ENCODE measurements at places on chromosomes 12 and 14.

GRCh38 chr12:111636209-111636945 lies 37.3 kb upstream of the ATXN2 start:
- DNase-seq, result no peak

- DNase-seq, result no peak
Observed at GRCh38 chr12:42744539-42745182, 155.1 kb upstream of the PRICKLE1 start.

- no peak for DNase-seq
Observed at GRCh38 chr12:112870267-112870980, 36.3 kb upstream of the OAS1 start.

DNA sequence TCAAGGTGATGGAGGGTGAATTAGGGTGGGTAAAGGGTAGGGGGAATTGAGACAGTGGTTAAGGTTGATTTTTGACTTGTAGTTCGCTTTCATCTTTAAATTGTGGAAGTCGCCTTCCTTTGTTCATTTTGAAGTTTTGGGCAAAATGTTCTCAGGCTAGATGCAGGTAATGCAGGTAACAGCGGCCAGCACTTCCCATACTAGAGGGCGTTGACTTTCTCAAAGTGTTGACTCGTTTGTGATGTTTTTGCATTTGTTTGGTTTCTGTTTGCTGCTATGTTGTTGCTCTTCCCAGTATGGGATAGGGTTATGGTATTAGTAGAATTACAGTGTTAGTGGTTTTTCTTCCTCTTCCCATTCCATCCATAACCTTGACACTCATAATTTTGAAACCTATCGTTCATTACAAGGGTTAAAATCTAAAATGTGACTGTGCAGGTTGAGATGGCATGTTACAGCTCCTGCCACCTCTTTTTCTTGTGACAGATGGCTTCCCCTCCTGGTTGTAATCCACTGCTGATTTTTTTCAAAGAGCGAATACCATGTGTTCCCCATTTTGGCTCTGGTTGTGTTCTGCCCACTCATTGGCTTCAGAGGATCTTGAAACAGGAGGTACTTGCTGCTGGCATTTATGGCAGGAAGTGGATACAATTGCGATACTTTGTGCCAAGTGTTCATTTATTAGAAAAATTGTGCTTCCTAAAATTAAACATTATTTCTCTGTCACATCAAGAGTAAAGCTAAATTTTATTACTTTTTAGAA lies 57.1 kb downstream of the ERC1 start:
- no peak for DNase-seq

DNA sequence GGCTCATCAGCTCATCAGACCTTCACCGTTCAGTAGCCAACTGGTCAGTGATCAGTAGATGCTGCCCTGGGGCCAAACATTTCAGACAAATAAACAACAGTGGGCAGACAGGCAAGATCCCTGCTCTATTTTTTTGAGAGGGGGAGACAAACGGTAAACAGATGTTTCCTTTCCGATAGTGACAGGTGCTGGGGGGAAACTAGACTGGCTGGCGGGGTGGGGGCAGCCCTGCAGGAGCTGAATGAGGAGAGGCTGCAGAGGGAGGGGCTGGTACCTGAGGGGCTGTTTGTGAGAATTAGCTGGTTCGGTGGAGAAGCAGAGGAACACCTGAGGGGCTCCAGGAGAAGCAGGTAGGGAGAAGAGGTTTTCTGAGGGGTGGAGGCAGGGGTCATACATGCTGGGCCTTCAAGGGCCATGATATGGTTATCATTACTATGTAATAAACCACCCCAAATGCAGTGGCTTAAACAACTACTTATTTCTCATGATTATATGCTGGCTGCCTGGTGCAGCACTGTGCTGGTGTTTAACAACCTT lies 8.2 kb upstream of the GOLGA3 start:
- no peak for DNase-seq

GRCh38 chr14:96756745-96757144 lies 40.4 kb upstream of the VRK1 start:
- no peak for DNase-seq

GRCh38 chr12:103884316-103884715 lies 43.3 kb upstream of the NT5DC3 start:
- DNase-seq, result no peak

DNA sequence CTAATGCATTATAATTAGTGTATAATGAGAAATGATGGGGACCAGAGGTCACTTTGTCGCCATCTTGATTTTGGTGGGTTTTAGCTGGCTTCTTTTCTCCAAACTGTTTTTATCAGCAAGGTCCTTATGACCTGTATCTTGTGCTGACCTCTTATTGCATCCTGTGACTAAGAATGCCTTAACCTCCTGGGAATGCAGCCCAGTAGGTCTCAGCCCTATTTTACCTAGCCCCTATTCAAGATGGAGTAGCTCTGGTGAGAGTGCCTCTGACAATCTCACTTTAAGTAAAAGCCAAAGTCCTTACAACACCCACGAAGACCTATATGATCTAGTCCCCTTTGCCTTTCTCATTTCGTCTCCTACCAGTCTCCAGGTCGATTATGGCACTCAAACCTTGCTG lies 28.3 kb upstream of the STRAP start:
- DNase-seq, result no peak

GRCh38 chr12:25422241-25422640 lies 130.8 kb downstream of the LMNTD1 start:
- DNase-seq, result no peak

DNA sequence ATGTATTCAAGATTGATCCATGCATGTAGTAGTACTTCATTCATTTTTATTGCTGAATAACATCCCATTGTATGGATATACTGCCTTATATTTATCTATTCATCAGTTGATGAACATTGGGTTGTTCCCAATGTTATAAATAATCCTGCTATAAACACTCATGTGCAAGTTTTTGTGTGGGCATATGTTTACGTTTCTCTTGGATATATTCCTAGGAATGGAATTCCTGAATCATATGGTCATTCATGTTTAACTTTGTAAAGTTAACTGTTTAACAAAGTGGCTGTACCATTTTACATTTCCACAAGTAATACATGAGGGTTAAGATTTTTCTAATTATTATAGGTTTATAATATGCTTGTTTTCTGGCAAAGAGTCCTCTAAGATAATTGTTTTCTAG lies 1568.2 kb upstream of the SEL1L start:
- no peak for DNase-seq

DNA sequence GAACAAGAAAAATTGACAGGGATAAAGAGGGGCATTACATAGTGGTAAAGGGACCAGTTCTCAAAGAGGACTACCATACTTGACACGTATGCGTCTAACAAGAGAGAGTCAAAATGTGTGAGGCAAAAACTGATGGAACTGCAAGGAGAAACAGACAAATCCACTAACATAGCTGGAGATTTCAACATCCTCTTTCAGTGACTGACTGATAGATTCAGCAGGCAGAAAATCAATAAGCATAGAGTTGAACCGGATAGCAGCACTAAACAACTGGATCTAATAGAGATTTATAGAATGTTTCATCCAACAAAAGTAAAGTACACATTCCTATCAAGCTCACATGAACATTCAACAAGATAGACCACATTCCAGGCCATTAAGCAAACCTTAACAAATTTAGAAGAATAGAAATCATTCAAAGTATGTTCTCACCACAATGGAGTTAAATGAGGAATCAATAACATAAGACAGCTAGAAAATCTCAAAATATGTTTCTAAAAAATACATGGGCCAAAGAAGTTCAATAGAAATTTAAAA lies 16.1 kb upstream of the CRACR2A start:
- DNase-seq, result no peak

- no peak for DNase-seq
Observed at GRCh38 chr14:51704545-51704944, 52.8 kb downstream of the FRMD6 start.

GRCh38 chr12:117847371-117847770 lies 121.4 kb downstream of the KSR2 start:
- no peak for DNase-seq
